ENCODE measurements at places on chromosomes 5 and 9. TPM values are rescaled to one million over a fixed set of nuclear protein-coding genes. Genes with fewer than 3 reads are reported as not detected.

The MARVELD2 gene
- polyA plus RNA-seq = 30.5 TPM

The PPP3R2 gene
- polyA plus RNA-seq = not detected

The EIF4E1B gene
- polyA plus RNA-seq = not detected

The ADAMTS12 gene
- polyA plus RNA-seq = 18.3 TPM

The C9orf40 gene
- polyA plus RNA-seq = 6.4 TPM

The TOPORS gene
- polyA plus RNA-seq = 37.5 TPM

The GABRB2 gene
- 2.5 TPM for polyA plus RNA-seq

The PARP8 gene
- polyA plus RNA-seq = 17.5 TPM

The IFNB1 gene
- not detected for polyA plus RNA-seq

The PCDHGA9 gene
- polyA plus RNA-seq = 6.5 TPM

The LMX1B gene
- 18.3 TPM for polyA plus RNA-seq

The PCDHB14 gene
- polyA plus RNA-seq = 11.3 TPM

The FYB1 gene
- 4.7 TPM for polyA plus RNA-seq

The GPR151 gene
- not detected for polyA plus RNA-seq

The SPACA9 gene
- 7.8 TPM for polyA plus RNA-seq

The PLCXD3 gene
- polyA plus RNA-seq = 0.52 TPM

The CD14 gene
- 5.6 TPM for polyA plus RNA-seq

The PCA3 gene
- polyA plus RNA-seq = 0.96 TPM

The KCNV2 gene
- polyA plus RNA-seq = 0.27 TPM

The CDC20B gene
- polyA plus RNA-seq = 0.62 TPM

The SPAAR gene
- 1.4 TPM for polyA plus RNA-seq

The LCN9 gene
- polyA plus RNA-seq = not detected

The RORB gene
- 0.20 TPM for polyA plus RNA-seq

The IFNA6 gene
- not detected for polyA plus RNA-seq

The HTR1A gene
- polyA plus RNA-seq = not detected

The SOHLH1 gene
- not detected for polyA plus RNA-seq

The FGF18 gene
- polyA plus RNA-seq = 0.25 TPM

The ELL2 gene
- polyA plus RNA-seq = 13.4 TPM

The CACNA1B gene
- 0.52 TPM for polyA plus RNA-seq
